ENCODE measurements at places on chromosomes 16 and 17. TPM values are rescaled to one million over a fixed set of nuclear protein-coding genes. Genes with fewer than 3 reads are reported as not detected.

DNA sequence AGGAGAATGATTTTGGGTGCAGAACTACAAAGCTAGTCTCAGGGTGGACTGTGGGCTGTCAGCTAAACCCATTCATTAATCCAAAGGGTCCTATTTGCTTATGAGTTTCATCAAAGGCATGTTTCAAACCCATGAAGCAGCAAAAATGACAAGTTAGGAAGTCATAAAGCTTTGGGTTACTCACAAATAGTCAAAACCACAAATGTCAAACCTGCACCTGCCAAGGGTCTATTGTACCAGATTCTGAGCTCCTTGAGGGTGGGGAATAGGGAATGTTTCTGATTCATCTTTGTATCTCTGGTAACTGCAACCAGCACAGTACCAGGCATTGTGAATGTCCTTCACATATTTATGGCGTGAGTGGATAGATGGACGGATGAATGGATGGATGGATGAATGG is 317.7 kb downstream of the MAF start:
- no peak for ATAC-seq

GRCh38 chr16:72977127-72977526 is 70.8 kb downstream of the ZFHX3 start:
- ATAC-seq: no peak

DNA sequence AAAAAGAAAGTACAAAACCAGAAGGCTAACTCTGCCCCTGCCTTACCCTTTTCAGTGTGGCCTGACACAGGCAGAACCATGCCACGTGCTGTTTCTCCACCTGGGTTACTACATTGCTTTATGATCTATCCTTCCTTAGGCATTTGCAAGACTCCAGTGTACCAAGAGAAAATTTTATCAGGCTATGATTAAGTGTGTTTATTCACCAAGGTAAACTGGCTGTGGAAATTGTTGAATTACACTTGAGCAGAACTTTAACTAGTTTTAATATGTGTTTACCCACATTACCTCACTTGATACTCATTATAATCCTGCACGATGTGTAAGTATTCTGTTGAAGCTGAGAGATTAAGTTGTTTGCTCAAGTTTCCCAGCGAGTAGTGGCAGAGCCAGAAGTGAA is 129.7 kb upstream of the MYOCD start:
- ATAC-seq: no peak

DNA sequence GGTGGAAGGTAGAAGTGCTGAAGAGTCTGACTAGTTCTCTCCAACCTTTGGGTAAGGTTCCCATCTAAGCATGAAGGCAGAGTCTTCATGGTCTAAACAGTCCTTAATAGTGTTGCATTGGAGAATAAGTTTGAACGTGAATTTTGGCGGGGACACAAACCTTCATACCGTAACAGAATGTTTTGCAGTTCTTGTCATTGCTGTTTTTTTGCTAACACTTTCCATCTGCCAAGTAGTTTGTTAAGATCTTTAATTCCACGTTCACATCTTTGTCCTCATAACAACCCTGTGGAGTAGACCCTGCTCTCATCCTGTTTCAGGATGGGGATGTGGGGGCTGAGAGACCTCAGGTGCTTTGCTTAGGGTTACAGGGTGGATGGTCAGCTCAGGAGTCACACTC is 936.9 kb upstream of the EEF2KMT start:
- no peak for ATAC-seq

- no peak for ATAC-seq
Measured at GRCh38 chr17:5793899-5794298, 209.6 kb upstream of the NLRP1 start.

DNA sequence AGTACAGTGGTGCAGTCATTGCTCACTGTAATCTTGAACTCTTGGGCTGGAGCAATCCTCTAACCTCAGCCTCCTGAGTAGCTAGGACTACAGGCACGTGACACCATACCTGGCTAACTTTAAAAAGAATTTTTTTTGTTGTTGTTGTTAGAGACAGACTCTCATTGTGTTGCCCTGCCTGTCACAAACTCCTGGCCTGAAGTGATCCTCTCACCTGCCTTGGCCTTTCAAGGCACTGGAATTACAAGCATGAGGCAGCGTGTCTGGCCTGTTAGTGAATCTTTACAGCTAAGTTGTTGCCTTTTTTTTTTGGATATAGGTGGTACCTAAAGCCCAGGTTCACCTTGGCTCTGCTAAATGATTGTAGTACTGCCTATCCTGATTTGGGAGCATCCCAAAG is 290.6 kb downstream of the BCAS3 start:
- ATAC-seq: no peak

DNA sequence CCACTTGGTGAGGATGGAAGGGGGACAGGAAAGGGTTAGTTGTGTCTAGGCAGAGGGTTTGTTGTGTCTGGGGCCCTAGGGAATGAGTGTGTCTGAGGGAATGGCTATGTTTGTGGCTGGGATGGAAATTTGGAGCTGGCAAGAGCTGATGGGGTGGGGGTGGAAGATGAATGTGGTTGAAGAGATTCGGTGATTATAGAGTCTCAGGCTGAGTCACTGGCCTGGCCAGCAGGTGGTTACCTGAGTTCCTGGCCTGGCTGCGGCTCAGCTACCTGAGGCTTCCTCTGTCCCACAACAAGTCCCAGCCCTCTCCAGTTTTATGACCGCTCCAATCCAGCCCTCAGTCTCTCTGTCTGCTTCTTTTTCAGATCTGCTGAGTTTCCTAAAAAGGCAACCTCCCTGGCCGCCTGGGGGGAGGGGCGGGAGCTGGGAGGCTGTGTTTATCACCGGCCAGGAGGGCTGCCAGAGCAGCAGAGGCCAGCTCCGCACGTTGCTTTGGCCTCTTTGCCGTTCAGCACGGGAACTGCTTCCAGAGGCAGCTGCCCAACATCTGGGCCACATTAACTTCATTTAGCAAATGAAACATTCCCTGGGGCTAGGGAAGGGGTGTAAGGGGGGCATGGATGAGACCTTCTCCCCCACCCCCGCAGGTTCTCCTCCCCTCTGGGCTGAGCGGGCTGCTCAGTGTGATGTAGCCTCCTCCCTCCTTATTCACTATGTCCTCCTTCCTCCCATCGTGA is 21.8 kb downstream of the ITGB3 start:
- peak; percentile 18 for ATAC-seq

SLC46A1 gene
- total RNA-seq: 16.4 TPM

GRCh38 chr16:84546669-84547545 is 42.4 kb upstream of the MEAK7 start:
- ATAC-seq: no peak

DNA sequence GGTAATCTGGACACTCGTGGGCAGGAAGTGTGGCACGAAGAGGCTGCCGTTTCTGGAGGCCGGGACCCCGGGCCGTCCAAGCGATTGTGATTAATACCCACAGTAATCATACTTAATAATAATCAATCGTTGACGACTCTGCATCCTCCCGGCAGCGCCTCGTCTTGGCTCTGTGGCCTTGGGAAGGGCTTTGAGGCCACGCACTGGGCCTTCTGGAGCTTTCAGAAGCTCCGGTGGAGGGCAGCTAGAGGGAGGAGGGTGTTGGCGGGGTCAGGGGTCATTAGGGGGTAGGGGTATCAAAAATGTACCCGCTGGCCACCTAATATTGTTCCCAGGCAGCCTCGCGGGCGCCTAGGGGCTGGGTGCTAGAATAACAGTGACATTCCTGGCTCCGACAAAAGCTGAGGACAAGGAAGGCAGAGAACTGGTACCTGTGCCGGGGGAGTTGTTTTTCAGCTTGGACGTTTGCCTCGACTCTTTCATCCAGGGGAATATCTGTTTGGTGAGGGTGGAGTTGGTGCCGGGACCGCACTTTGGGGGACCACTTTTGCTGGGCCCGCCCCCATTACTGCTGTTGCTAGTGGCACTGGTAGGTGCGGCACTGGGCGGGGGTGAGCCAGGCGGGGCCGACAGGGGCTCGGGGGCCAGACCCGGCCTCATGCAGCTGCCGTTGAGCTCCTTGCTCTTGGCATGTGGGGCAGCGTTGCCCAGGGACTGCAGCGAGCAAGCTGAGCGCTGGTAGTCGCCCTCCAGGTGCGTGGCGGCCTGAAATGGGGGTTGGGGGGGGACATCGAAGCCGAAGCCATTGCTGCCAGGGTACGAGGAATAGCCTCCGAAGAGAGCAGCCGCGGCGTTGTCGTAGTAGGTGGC is 6.9 kb upstream of the HOXB2 start:
- ATAC-seq: no peak

DNA sequence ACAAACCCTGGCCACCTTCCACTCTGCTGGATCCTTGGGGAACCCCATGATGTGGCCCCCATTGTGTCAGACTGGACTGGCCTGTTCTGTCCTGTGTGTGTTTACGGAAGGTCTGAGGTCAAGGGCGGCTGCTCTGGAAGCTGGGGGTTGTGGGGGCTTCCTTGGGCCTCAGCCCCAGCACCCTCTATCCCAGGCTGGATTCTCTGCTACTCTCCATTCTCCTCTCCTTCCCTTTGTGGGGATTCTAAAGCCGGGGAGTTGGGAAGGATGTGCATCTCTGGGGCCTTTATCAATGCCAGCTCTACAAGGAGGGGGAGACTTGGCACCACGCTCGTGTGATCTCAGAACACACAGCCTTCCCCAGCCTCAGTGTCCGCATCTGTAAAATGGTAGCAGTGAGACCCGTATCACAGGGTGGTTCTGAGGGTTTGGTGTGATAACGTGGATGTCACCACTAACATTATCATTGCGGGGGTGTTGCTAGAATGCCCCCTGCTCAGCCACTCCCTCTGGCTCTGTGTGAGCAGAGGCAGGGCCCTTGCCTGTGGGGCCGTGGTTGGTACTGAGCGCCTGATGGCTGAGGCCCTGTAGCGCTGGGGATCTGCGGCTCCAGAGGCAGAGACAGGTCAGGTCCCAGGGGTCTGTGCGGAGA is 18.1 kb downstream of the ADGRG1 start:
- ATAC-seq: no peak

- no peak for ATAC-seq
Measured at GRCh38 chr16:6265968-6266367, 1066.7 kb upstream of the RBFOX1 start.

DNA sequence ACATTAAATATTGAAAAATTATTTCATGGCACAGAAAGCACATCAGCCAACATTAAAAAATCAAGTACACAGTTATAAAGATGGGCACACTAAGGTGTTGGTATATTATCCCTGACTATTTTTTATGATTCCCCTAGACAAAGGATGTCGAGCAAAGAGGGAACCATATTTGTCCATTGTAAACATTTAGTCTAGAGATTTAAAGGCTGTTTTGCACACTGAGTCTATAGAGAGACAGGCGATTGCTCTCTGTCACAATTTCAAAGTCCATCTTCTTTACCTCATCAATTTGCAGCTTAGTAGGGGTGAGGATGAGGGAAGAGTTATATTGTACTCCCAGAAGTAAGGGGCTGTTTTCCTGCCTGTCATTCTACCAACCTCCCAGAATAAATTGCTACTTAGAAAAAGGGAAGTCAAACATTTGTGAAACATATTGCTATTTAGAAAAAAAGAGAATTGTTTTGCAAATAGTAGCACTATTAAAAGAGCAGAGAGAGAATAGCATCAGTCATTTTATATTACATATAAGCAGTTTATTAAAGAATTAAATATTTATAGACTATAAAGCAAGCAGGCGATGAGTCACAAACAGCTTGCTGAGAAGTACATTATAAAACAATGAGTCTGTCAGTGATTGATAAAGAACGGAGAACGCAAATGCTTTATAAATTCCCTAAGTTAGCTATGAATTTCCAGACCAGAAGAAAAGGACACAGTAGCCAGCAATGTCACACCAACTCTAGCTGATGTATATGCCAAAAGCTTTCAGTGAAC is 270.6 kb upstream of the PMFBP1 start:
- no peak for ATAC-seq

DNA sequence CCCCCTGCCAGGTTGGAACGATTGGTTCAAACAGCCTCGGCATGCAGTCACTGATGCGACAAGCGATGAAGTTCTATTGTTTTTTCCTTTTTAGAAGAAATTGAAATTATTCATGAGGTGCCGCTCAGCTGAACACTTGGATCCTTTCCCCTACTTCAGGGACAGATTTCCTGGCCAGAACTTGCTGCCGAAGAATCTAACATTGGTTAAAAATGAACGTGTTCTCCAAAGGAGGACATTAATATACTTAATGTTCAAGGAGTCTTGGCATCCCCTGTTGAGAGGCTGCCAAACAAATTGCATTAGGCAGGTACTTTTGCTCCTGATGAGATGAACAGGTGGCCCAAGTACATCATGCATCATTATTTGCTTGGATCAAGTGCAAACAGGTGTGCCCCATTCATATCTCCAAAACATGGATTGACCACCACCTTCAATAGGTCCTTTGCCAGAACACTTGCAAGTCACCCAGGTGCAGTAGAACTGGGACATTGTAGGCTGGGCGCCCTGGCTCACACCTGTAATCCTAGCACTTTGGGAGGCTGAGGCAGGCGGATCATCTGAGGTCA is 437.2 kb downstream of the HAPSTR1 start:
- no peak for ATAC-seq

- ATAC-seq: no peak
Measured at GRCh38 chr17:36529121-36529520, 5.5 kb downstream of the MYO19 start.

- no peak for ATAC-seq
Measured at GRCh38 chr17:62562656-62563055, 64.8 kb upstream of the MRC2 start.

DNA sequence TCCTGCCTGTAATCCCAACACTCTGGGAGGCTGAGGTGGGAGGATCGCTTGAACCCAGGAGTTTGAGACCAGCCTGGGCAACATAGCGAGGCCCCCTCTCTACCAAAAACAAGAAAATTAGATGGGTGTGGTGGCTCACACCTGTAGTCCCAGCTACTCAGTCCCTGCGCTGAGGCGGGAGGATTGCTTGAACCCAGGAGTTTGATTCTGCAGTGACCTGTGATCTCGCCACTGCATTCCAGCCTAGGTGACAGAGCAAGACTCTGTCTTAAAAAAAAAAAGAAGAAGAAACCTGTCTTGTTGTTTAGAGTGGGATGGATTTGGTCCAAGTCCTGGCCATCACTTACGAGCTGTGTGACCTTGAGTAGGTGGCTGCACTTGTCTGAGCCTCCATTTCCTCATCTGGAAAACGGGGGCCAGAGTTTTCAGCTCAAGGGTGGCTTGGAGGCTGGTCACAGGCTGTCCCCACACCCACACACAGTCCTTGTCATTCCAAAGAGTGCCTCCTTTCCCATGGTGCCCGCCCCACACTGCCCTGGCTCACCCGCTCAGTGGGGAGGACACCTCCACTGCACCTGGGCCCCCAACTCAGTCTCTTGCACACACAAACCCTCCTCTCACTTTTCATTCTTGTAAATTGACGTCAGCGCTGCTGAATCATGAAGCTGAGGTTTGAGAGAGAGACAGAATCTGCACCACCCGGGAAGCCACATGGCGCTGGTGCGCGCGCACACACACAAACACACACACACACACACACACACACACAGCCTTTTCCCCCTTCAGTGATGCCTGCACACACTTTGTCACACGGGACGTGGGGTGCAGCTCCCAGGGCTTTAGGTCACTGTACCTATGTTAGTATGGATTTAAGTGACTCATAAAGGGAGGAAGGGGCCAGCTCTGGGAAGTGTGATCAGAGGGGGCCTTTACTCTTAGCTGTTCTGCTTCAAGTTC is 4.2 kb downstream of the SOCS1 start:
- no peak for ATAC-seq

LPO gene
- 0.16 TPM for total RNA-seq

Data from motor neuron (in vitro differentiated cells).